Epithelial cell of prostate (primary cell): ENCODE measurements at places on chromosomes 16 and 17.

- no peak for DNase-seq
Observed at GRCh38 chr16:1335996-1336395, 2.6 kb downstream of the BAIAP3 start.

DNA sequence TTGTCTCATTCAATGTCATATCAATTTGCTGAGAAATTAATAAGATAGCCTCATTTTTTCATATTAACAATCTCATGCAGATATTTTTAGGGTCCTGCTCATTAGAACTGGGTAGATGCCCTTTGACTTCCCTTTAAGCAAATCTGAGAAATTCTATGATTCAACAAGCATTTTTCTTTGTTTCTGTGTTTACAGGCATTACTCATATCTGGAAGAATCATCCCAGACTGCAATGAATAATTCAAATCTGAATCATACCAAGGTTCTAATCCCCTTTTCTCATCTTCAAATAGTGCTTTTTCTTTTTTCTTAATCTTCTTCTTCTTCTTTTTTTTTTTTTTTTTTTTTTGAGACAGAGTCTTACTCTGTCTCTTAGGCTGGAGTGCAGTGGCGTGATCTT lies 69.2 kb upstream of the KIFC3 start:
- DNase-seq, result no peak

DNA sequence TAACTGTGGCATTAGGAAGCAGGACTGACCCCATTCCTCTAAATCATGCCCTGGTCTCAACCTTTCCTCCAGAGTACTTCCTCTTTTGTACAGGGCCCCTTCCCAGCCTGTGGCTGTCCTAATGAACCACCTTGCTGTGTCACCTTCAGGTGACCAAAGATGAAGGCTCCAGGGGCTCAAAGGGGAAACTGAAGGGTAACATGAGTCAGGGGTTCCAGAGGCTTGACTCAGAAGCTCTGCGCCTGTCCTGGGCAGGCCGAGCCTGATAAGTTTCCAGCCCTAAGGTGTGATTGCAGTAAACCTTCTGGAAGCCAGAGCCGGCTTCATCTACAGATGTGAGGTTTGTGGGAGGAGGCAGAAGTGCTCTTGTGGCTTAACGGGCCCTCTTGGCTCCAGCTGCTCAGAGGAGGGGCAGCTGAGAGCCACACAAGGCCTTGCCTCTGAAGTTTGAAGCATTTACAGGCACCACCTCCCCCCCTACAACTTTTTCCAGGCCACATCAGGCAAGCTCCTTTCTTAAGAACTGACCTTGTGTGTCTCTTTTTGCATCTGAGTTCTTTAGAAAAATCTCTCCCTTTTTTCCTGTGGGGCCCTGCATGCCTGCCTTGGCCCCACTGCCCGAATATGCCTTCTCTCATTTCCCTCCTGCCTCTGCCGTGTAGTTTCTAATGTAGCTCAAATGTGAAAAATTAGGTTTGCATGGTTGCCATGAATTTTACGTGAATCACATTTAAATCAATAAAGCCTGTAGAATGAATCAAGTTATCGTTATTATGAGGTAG lies 149.9 kb downstream of the CLEC16A start:
- no peak for DNase-seq

DNA sequence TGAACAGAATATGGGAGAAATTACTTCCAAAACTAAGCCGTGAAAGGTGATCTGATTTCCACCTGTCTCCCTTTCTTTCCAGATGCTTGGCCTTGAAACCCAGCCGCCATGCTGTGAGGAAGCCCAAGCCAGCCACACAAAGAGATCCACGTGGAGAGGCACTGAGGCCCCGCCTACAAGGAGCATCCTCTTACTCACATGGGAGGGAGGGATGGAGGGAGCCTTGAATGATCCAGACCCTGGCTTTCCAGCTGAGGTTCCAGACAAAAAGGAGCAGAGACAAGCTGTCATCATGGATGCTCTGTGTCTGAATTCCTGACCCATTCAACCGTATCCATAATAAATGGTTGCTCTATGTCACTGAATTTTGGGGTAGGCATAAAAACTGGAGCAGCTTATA lies 48.9 kb upstream of the HAPSTR1 start:
- no peak for DNase-seq

- no peak for DNase-seq
Observed at GRCh38 chr16:1447965-1448364, 3.6 kb upstream of the CCDC154 start.

DNA sequence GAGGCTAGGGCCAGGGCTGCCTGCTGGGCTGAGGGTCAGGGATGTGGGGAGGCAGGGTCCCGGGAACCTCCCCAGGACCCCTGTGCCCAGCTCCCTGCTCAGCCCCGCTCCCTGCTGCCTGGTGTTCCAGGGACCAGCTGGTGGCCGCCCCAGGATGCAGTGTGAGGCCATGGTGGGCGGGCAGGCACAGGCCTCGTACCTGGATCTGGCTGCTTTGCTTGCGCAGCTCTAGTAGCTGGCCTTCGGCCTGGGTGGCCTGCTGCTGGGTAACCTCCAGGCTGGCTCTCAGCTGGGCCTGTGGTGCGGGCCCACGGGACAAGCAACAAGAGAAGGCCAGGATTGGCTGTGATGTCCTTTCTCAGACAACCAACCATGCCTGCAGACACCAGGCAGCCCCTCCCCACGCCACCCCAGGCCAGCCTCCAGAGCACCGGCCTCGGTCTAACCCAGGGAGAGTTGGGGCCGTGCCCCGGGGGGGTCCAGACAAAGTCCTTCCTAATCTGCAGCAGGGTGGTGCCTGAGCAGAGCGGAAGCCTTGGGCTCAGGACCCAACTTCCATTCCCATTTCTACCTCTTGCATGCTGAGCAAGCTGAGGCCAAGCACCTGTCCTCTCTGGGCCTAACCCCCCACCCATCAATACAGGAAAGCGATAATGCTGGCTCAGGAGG lies 4.1 kb downstream of the TRIM65 start:
- no peak for DNase-seq

DNA sequence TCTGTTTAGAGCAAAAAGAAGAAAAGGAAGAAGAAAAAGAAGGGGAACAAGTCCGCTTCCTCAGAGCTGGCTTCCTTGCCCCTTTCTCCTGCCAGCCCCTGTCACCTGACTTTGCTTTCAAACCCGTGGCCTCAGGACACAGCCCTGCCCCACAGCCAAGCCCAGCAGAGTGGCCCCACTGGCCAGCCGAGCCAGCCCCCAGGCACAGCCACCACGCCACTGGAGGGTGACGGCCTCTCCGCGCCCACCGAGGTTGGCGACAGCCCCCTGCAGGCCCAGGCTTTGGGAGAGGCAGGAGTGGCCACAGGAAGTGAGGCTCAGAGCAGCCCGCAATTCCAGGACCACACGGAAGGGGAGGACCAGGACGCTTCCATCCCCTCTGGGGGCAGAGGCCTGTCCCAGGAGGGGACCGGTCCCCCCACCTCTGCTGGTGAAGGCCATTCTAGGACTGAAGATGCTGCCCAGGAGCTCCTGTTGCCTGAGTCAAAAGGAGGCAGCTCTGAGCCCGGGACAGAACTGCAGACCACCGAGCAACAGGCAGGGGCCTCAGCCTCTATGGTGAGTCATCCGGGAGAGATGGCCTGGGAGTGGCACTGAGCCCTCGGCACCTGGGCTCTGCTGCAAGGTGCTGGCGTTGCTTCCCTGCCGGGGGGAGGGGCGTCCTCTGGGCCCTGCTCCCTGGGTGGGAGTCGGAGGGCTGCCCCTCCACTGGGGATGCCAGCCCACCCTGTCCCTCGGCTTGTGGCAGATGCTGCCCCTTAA lies 27.3 kb downstream of the RNF213 start:
- no peak for DNase-seq

DNA sequence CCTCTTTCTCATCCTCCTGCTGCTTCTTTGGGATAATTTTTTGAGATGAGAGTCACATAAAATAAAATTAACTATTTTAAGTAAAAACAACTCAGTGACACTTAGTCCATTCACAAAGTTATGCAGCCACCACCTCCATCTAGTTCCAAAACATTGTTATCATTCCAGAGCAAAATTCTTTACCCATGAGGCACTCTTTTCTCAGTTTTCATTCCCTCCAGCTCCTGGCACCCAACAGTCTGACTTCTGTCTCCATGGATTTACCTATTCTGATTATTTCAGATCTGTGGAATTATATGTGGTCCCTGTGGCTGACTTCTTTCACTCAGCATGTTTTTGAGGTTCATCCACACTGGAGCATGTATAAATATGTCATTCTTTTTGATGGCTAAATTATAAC lies 239.9 kb upstream of the DYNLRB2 start:
- no peak for DNase-seq

GRCh38 chr16:68401871-68402747 lies 46.2 kb downstream of the SMPD3 start:
- no peak for DNase-seq
